ENCODE measurements at places on chromosomes 1 and 21. TPM values are rescaled to one million over a fixed set of nuclear protein-coding genes. Genes with fewer than 3 reads are reported as not detected.

GRCh38 chr1:56566061-56566744, 13.2 kb downstream of the PLPP3 start:
- no peaks in the 10 kb centered on the region for H3K27me3 ChIP-seq
- H3K27ac ChIP-seq: no peak overlapping the region
- no peak overlapping the region for H3K4me3 ChIP-seq
- no peak for DNase-seq
- no peaks in the 10 kb centered on the region for H3K36me3 ChIP-seq

DNA sequence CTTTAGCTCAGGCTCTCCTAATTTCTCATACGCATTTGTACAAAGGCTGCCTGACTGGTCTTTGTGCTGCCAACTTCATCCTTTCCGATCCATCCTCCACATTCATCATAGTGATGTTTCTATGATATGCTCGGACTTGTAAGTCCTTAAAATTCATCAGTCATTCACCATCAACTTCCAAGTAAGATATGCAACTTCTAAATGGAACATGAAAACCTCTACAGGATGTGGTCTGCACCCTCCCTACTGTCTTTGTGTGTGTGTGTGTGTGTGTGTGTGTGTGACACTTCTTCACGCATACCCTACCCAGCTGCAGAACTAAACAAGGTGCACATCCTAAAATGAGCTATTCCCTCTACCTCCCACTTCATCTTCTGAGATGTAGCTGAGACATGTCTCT, 397.9 kb upstream of the NR5A2 start:
- H3K36me3 ChIP-seq: no peaks in the 10 kb centered on the region
- peaks cover 6% of the 10 kb centered on the region for H3K4me1 ChIP-seq
- H3K27ac ChIP-seq: no peak overlapping the region
- H3K27me3 ChIP-seq: peaks cover 6% of the 10 kb centered on the region

GRCh38 chr1:21911205-21912001, 25.7 kb downstream of the HSPG2 start:
- DNase-seq: no peak
- no peak overlapping the region for H3K4me3 ChIP-seq
- peaks cover 4% of the 10 kb centered on the region for H3K27me3 ChIP-seq
- no peaks in the 10 kb centered on the region for H3K36me3 ChIP-seq
- no peak overlapping the region for H3K27ac ChIP-seq

- no peak for DNase-seq
- peaks cover 12% of the 10 kb centered on the region for H3K36me3 ChIP-seq
- H3K4me1 ChIP-seq: peaks cover 41% of the 10 kb centered on the region
- no peak overlapping the region for H3K4me3 ChIP-seq
Measured at GRCh38 chr1:59123081-59123681, 173.7 kb upstream of the FGGY start.

DNA sequence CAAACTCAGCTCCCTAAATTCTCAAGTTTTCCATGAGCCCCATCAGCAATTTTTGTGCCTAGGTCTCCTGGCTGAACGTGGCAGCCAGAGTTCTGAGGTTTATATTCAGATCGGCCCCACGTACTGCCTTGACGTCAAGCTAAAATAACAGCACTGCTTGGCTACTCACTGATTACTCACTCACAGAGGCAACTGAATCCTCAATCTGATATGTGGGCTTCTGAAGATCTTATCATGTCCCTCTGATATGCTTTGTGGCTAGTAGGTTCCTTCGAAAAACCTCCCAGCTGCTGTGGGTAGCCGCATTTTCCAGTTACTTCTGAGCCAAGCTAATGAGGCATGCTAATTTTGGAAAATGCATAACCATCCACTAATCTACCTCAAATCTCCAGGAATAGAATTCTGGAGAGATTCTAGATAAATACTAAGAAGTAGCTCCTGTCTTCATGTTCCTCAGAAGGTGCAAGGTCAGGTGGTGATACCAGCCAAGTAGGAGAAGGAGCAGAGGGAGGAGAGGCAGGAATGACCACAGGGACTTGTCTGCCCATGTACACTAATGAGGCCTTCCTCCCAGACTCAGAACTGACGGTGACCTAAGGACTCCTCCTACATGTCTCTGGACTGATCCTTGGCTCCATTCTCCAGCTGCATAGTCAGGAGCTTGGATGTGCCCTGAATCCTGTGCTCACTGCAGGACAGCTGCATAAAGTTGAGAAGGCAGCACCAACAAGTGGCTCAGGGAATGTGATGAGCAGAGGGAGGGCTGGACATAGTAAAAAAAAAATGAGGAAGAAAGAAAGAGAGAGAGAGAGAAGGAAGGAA, 263.7 kb downstream of the TNR start:
- H3K4me1 ChIP-seq: no peaks in the 10 kb centered on the region
- H3K4me3 ChIP-seq: no peak overlapping the region
- no peak for DNase-seq
- H3K27me3 ChIP-seq: peaks cover 20% of the 10 kb centered on the region
- no peak overlapping the region for H3K27ac ChIP-seq

DNA sequence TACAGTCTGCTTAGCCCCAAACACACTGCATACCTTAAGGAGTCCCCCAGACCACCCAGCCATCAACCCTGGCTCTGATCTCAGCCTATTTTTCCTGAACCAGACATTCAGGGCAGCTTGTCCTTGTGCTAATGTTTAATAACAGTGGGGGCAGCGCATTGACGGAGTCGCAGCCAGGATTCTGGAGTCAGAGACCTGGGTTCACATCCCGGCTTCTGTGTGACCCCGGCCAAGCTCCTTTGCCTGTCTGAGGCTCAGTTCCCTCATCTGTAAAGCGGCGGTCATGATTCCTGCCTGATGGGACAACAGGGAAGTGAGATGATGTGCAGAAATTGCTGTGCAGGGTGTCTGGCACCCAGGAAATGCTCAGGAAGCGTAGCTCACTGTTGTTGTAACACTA, 63.1 kb downstream of the MATN1 start:
- no peaks in the 10 kb centered on the region for H3K4me1 ChIP-seq
- peaks cover 2% of the 10 kb centered on the region for H3K27me3 ChIP-seq
- H3K27ac ChIP-seq: no peak overlapping the region
- no peak for DNase-seq
- H3K36me3 ChIP-seq: no peaks in the 10 kb centered on the region

DNA sequence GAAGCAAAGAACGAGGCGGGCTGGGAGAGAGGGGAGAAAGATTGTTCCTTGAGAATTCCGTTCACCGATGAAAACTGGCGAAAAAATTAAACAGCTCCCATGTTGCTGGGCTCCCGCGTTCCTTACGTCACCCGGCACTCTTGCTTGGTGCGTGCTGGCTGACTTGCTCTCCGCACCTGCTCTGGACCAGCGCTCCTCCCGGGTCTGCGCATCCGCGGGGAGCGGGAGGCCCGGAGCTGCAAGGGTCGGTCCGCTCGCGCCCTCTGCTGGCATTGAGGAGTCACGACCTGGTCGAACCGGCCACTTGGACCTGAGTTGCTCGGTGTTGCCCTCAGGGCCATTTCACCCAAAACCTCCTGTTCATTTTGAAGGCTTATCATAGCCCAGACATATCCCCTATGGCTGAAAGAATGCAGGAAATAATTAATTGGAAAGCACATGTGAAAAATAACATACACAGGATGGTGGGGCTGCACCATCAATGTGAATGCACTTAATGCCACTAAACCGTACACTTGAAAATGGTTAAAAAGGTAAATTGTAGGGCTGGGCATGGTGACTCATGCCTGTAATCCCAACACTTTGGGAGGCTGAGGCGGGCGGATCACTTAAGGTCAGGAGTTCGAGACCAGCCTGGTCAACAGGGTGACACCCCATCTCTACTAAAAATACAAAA, 98.9 kb upstream of the BACE2 start:
- no peak overlapping the region for H3K27ac ChIP-seq
- H3K4me3 ChIP-seq: peak overlapping the region; percentile 43
- DNase-seq: peak; percentile 38
- H3K36me3 ChIP-seq: no peaks in the 10 kb centered on the region
- H3K27me3 ChIP-seq: peaks cover 14% of the 10 kb centered on the region
- H3K4me1 ChIP-seq: peaks cover 6% of the 10 kb centered on the region

Gene GPR153
- 1.6 TPM for total RNA-seq

Gene MPL
- not detected for total RNA-seq
